Right ventricle myocardium superior (tissue), 1 donor: ENCODE measurements at places on chromosomes 3 and 15. TPM values are rescaled to one million over a fixed set of nuclear protein-coding genes. Genes with fewer than 3 reads are reported as not detected.

DNA sequence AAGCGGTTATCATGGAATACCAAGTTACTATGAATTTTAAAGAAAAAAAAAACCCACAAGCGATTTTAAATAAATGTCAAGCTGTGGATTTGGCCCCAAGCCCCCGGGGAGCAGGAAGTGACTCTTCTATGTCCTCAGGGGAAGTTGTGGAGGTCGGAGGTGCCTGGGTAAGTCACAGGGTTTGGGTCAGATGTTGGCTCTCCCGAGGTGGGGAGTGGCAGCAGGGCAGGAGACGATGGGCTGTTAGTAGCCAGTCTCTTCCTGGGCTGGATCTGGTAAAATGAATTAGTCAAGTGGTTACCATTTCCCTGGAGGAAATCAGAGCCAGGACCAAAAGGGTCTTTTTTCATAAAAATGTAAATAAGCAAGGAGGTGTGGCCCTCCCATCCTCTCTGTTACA lies 316.7 kb downstream of the TLE3 start:
- DNase-seq: no peak

DNA sequence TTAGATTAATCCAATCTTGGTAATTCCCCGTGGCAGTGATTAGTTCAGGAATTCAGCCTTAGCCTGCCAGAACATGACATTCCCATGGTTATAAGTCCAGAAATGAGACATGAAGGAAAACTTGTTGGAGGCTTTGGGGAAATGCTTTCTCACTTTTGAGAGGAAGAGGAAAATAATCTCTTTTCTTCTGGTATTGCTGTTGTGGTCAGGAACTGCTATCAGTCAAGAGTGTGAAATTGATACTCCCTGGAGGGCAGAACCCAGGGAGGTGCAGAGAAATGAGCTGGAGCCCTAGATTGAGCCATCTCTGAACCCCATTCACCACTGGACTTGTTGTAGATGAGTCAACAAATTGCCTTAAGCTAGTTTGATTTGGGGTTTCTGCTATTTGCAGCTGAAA lies 38.6 kb upstream of the APH1B start:
- DNase-seq: no peak

Gene DPP8
- 37.5 TPM for total RNA-seq

- no peak for DNase-seq
Measured at GRCh38 chr15:86494475-86494874, 414.8 kb downstream of the AGBL1 start.

- DNase-seq: no peak
Measured at GRCh38 chr15:96878129-96878528, 547.6 kb downstream of the NR2F2 start.

GRCh38 chr3:27456554-27456953 lies 27.6 kb downstream of the SLC4A7 start:
- no peak for DNase-seq

GRCh38 chr3:189513281-189514117 lies 117.7 kb upstream of the TP63 start:
- no peak for DNase-seq

- no peak for DNase-seq
Measured at GRCh38 chr3:1677576-1678156, 421.0 kb upstream of the CNTN4 start.
